MG63 (cell line): ENCODE measurements at places on chromosomes 5 and 9. TPM values are rescaled to one million over a fixed set of nuclear protein-coding genes. Genes with fewer than 3 reads are reported as not detected.

OR1Q1 gene
- not detected in 2 replicates for total RNA-seq

PAEP gene
- not detected in 2 replicates for total RNA-seq

QSOX2 gene
- 22.7 and 28.2 TPM in 2 replicates for total RNA-seq

CDX1 gene
- total RNA-seq: 0.07 TPM in 1 of 2 replicates, not detected in the other

SPATA31D1 gene
- not detected in 2 replicates for total RNA-seq

C8G gene
- not detected in 2 replicates for total RNA-seq

FYB1 gene
- total RNA-seq: not detected in 2 replicates
